ENCODE measurements at places on chromosomes 3 and 15.

DNA sequence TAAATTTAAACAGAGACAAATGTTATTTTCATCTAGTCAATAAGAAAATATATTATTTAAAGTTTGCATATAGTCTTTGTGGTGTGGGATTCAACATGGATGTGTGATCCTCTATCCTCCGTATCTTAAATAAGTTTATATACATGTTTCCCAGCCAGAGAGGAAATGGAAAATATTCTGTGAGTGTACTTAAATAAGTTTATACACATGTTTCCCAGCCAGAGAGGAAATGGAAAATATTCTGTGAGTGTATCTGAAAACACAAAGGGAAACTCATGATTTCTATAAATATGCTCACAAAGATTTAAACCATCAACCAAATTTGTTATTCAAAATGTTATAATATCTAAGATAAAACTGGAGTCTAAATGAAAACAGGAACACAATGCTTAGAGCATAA, 110.0 kb upstream of the MELTF start:
- no peak for DNase-seq

- peak; percentile 28 for DNase-seq
Measured at GRCh38 chr3:127455541-127456450, 134.7 kb downstream of the TPRA1 start.

DNA sequence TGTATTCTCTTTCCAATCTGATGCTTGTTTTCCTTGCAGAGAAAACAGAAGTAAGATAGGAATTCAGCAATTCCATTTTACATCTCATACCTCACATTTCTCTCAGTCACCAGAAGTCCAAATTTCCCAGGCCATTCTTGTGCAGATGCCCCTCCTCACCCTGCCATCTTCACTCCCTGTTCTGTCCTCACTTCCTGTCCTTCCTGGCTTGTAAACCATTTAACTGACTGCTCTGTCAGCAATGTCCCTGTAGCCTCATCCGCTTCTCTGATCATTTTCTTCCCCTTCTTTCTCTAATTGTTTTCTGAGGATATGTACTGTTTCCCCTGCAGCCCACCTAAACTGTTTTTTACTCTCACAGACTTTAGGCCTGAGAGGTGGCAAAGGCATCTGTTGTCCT, 40.3 kb downstream of the BLM start:
- no peak for DNase-seq

GRCh38 chr3:12268049-12268735, 20.7 kb upstream of the PPARG start:
- DNase-seq = no peak

- no peak for DNase-seq
Measured at GRCh38 chr3:179958143-179958542, 78.6 kb downstream of the PEX5L start.

DNA sequence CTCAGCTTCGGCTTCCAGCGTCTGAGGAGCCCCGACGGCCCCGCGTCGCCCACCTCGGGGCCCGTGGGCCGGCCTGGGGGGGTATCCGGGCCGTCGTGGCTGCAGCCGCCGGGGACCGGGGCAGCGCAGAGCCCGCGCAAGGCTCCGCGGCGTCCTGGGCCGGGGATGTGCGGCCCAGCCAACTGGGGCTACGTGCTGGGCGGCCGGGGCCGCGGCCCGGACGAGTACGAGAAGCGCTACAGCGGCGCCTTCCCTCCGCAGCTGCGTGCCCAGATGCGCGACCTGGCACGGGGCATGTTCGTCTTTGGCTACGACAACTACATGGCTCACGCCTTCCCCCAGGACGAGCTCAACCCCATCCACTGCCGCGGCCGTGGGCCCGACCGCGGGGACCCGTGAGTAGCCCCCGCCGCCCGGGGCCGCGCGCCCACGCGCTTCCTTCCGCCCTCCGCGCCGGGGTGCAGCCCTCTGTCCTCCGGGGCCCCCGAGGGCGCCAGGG, 462 bp downstream of the EDEM1 start:
- peak; percentile 29 for DNase-seq

GRCh38 chr3:120410116-120410515, 40.7 kb downstream of the FSTL1 start:
- no peak for DNase-seq

- DNase-seq = no peak
Measured at GRCh38 chr15:48449734-48450133, 118.5 kb downstream of the DUT start.

DNA sequence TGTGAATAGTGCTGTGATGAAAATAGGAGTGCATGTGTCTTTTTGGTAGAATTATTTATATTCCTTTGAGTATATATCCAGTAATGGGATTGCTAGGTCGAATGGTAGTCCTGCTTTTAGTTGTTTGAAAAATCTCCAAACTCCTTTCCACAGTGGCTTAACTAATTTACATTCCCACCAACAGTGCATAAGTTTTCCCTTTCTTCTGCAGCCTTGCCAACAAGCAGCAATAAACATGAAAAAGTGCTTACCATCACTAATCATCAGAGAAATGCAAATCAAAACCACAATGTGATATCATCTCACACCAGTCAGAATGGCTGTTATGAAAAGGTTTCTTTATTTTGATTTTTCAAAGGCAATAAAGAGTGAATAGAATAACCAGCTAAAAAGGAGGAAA, 1105.9 kb downstream of the NAALADL2 start:
- DNase-seq = no peak

- no peak for DNase-seq
Measured at GRCh38 chr3:55341502-55342031, 145.5 kb downstream of the WNT5A start.

- DNase-seq = no peak
Measured at GRCh38 chr3:153634683-153635082, 472.7 kb downstream of the RAP2B start.

DNA sequence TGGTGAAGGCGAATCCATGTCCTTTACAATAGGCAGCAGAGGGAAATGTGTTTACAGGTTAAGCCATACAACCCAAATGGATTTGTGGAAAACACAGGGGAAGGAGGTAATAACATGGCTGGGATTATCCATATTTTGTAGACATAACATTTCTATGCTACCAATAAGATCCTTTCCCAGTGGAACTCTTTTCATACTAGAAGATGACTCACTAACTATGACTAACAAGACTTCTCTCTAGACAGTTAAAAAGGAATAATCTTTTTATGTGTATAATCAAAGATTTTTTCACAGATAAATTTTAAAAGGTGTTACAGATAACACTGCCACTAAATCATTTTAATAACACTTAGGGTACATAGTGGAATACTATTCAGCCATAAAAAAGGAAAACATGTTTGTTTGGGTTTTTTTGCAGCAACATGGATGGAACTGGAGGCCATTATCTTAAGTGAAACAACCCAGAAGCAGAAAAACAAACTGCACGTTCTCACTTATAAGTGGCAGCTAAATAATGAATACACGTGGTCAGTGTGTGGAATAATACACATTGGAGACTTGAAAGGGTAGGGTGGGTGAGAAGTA, 39.6 kb downstream of the VPS13C start:
- no peak for DNase-seq
